Testis (tissue), 5 donors: ENCODE measurements at places on chromosomes 4 and X.

- no peak overlapping the region for H3K27ac ChIP-seq
- no peak for DNase-seq
Measured at GRCh38 chr4:182884040-182884439, 33.1 kb downstream of the DCTD start.

- DNase-seq, result peak; percentile 54
- no peak overlapping the region for H3K4me3 ChIP-seq
- no peaks in the 10 kb centered on the region for H3K27me3 ChIP-seq
- peaks cover 15% of the 10 kb centered on the region for H3K4me1 ChIP-seq
- no peak overlapping the region for H3K27ac ChIP-seq
Measured at GRCh38 chr4:184100297-184100885, 117.3 kb downstream of the ENPP6 start.

- no peak overlapping the region for H3K27ac ChIP-seq
- no peak for DNase-seq
- no peaks in the 10 kb centered on the region for H3K36me3 ChIP-seq
- H3K27me3 ChIP-seq, result no peaks in the 10 kb centered on the region
- H3K4me1 ChIP-seq, result no peaks in the 10 kb centered on the region
- H3K4me3 ChIP-seq, result no peak overlapping the region
Measured at GRCh38 chr4:186118582-186118981, 14.1 kb downstream of the FAM149A start.

- H3K4me3 ChIP-seq, result no peak overlapping the region
- no peaks in the 10 kb centered on the region for H3K36me3 ChIP-seq
- H3K27me3 ChIP-seq, result no peaks in the 10 kb centered on the region
- no peak for DNase-seq
- H3K4me1 ChIP-seq, result no peaks in the 10 kb centered on the region
Measured at GRCh38 chr4:23006756-23007155, 314.0 kb downstream of the GBA3 start.

GRCh38 chr4:3286335-3287175 lies 6.3 kb upstream of the RGS12 start:
- no peaks in the 10 kb centered on the region for H3K36me3 ChIP-seq
- H3K4me1 ChIP-seq, result peaks cover 3% of the 10 kb centered on the region
- H3K27ac ChIP-seq, result no peak overlapping the region
- DNase-seq, result peak; percentile 15

DNA sequence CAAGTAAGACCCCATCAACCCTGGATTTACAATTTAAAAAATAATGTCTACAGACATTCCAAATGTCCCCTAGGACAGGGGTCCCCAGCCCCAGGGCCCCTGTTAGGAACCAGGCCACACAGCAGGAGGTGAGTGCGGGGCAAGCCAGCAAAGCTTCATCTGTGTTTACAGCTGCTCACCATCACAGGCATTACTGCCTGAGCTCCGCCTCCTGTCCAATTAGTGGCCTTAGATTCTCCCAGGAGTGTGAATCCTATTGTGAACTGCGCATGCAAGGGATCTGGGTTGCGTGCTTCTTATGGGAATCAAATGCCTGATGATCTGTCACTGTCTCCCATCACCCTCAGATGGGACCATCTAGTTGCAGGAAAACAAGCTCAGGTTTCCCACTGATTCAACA lies 146.1 kb downstream of the ATP10D start:
- H3K27me3 ChIP-seq, result no peaks in the 10 kb centered on the region
- DNase-seq, result peak; percentile 56
- H3K27ac ChIP-seq, result peak overlapping the region; percentile 45
- H3K36me3 ChIP-seq, result no peaks in the 10 kb centered on the region
- no peak overlapping the region for H3K4me3 ChIP-seq
- H3K4me1 ChIP-seq, result no peaks in the 10 kb centered on the region
